ENCODE measurements at places on chromosomes 5 and 9. TPM values are rescaled to one million over a fixed set of nuclear protein-coding genes. Genes with fewer than 3 reads are reported as not detected.
A peak's percentile ranks its signal among the peaks of the same experiment; 100 is the strongest.

Gene MAMDC4
- total RNA-seq = 3.0 TPM

Gene EGFLAM
- total RNA-seq = 1.1 TPM

Gene TLR4
- 1.7 TPM for total RNA-seq

Gene TMEM250
- total RNA-seq = 43.1 TPM

Gene FGD3
- total RNA-seq = not detected

DNA sequence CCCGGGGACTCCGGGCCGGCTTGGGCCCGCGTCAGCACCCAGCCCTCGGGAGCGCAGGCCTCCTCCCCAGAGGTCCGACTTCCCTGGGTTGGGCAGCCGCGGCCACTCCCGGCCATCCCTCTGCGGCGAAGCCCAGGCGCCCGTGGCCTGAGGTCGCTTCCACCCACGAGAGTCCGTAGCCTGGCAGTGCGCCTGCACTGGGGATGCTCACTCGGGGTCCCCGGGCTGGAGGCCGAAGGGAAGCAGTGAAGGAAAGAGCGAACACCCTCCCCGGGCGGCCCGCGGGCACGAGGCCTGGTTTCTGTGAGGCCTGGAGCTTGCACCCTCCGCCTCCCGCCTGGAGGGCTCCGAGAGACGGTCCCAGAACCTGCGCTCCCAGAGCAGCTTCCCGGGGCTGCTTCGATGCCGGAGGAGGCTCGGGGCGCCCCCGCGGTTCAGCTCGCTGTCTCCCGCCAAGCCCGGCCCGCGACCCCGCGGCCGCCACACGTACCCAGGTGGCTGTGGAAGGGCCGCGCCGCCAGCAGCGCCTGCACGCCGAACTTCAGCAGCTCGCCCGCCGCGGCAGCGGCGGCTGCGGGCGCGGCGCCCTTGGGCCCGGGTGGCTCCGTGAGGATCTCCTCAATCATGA is 607 bp downstream of the BARX1 start:
- H3K27ac ChIP-seq = no peak overlapping the region
- H3K27me3 ChIP-seq = peaks cover 59% of the 10 kb centered on the region
- no peaks in the 10 kb centered on the region for H3K36me3 ChIP-seq
- DNase-seq = no peak
- H3K4me1 ChIP-seq = peaks cover 7% of the 10 kb centered on the region

GRCh38 chr5:175207321-175208040 is 236.5 kb downstream of the DRD1 start:
- peaks cover 16% of the 10 kb centered on the region for H3K27me3 ChIP-seq
- no peak for DNase-seq
- H3K4me3 ChIP-seq = no peak overlapping the region
- H3K4me1 ChIP-seq = peaks cover 1% of the 10 kb centered on the region
- 0 out of 2 replicates have a peak, but pooled peaks cover 5% of the 10 kb centered on the region for H3K36me3 ChIP-seq

- H3K27me3 ChIP-seq = peaks cover 14% of the 10 kb centered on the region
- no peak overlapping the region for H3K4me3 ChIP-seq
- H3K4me1 ChIP-seq = peaks cover 11% of the 10 kb centered on the region
- DNase-seq = peak; percentile 18
Observed at GRCh38 chr5:168076561-168076991, 214.9 kb upstream of the WWC1 start.

DNA sequence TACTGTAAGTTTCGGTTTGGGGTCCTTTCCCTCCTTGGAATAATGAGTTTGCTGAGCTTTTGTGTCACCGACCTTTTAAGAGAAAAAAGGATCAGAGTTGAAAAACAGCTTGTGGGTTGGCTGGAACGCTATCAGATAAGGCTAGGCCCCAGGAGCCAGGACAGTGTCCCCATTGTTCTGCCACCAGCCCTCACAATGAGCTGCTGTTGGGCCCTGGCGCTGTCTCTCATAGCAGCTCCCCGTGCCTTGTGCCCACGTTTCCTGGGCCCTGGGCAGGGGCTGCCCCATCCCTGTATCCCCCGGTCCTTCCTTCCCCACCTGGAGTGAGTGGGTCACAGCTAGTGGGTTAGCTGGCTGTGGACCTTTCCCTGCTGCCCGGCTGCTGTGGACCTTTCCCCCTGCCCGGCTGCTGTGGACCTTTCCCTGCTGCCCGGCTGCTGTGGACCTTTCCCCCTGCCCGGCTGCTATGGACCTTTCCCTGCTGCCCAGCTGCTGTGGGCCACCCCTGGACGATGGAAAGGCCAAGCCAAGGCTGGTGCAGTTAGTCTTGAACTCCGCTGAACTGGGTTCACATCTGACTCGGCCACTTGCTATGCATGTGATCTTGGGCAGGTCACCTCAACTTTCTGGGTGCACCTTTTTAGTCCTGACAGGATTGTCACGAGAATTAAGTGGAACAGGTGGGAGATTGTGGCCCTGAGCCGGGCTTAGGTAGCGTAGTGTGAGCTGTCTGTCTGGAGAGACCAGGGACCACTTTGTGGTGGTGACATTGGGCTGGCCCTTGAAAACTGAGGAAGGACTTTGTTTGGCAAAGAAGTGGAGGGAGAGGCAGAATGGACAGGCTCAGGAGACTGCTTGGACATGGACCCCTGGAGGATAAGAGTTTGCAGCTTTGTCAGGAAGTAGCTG is 99.5 kb downstream of the DAB2IP start:
- H3K36me3 ChIP-seq = no peaks in the 10 kb centered on the region
- peak overlapping the region; percentile 57 for H3K27ac ChIP-seq
- DNase-seq = no peak
- H3K4me3 ChIP-seq = no peak overlapping the region
- H3K27me3 ChIP-seq = no peaks in the 10 kb centered on the region

DNA sequence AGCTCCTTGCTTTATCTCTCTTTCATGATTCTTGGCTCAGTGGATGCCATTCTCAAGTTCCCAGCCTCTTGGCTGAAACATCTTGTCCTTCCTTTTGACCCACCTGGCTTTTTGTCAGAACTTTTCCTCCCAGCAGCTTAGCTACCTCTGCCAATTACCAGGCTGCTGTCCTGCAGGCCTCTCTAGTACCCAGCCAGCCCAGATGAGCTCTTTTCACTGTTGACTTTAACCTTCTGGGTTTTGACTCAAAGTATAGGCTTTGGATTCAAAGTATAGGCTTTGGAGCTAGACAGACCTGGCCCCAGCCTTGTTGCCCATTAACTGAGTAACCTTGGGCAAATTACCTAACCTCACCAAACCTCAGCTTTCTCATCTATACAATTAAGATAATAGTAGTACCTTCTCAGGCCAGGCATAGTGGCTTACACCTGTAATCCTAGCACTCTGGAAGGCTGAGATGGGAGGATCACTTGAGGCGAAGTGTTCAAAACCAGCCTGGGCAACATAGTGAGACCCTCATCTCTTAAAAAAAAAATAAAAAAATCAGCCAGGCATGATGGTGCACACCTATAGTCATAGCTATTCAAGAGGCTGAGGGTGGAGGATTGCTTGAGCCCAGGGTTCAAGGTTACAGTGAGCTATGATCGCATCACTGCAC is 6.6 kb upstream of the TMEFF1 start:
- H3K27ac ChIP-seq = no peak overlapping the region
- no peak overlapping the region for H3K4me3 ChIP-seq
- no peak for DNase-seq

GRCh38 chr5:82862711-82863110 is 214.5 kb downstream of the TMEM167A start:
- H3K4me3 ChIP-seq = no peak overlapping the region
- no peaks in the 10 kb centered on the region for H3K36me3 ChIP-seq
- H3K27ac ChIP-seq = no peak overlapping the region

GRCh38 chr9:124427281-124427680 is 12.0 kb upstream of the PSMB7 start:
- H3K27ac ChIP-seq = no peak overlapping the region
- peaks cover 12% of the 10 kb centered on the region for H3K4me1 ChIP-seq
- peaks cover 28% of the 10 kb centered on the region for H3K27me3 ChIP-seq
- H3K4me3 ChIP-seq = no peak overlapping the region

DNA sequence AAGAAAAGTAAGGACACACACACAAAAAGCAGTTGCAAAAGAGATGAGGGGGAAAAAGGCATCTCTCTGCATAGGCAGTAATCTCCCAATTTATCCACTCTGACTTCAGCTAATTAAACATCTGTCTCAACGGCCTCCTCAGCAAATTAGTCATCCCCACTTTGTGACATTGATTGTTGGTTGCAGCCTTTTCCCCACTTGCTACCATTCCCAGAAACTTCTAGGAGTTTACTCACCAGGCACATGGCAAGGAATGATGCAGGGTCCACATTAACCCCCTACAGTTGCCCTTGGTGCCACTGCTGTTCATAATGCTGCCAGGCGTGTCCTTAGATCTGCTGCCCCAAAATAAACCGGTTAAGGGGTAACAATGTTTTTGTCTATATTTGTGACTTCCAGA is 174.6 kb downstream of the MAPKAP1 start:
- no peak for DNase-seq
- H3K4me1 ChIP-seq = peaks cover 27% of the 10 kb centered on the region
- H3K27ac ChIP-seq = no peak overlapping the region
- H3K27me3 ChIP-seq = no peaks in the 10 kb centered on the region
- no peak overlapping the region for H3K4me3 ChIP-seq

GRCh38 chr5:151475388-151475787 is 28.0 kb downstream of the SLC36A1 start:
- peaks cover 40% of the 10 kb centered on the region for H3K36me3 ChIP-seq
- H3K4me1 ChIP-seq = peaks cover 33% of the 10 kb centered on the region
- no peak overlapping the region for H3K27ac ChIP-seq
- no peaks in the 10 kb centered on the region for H3K27me3 ChIP-seq
- no peak overlapping the region for H3K4me3 ChIP-seq

DNA sequence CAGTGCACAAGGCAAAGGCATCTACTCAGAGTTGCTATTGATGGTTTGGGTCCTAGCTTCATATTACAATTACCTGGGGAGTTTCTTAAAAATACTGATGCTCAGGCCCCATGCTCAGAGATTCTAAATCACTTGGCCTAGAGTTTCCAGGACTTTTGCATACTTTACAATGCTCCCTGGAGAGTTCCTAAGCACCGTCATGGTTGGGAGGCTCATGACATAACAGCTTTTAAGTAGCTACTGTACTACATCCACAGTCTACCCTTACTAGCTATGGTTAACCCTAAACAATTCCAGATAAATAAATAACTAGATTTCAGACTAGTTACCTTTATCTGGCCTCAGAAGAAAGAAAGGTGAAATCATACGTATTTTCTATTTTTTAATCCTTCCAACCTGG is 414.4 kb downstream of the PDE4D start:
- no peaks in the 10 kb centered on the region for H3K27me3 ChIP-seq
- no peaks in the 10 kb centered on the region for H3K36me3 ChIP-seq
- no peaks in the 10 kb centered on the region for H3K4me1 ChIP-seq
- no peak overlapping the region for H3K27ac ChIP-seq

Measured in HFFc6 (cell line).